ENCODE measurements at places on chromosomes 3 and 15.

DNA sequence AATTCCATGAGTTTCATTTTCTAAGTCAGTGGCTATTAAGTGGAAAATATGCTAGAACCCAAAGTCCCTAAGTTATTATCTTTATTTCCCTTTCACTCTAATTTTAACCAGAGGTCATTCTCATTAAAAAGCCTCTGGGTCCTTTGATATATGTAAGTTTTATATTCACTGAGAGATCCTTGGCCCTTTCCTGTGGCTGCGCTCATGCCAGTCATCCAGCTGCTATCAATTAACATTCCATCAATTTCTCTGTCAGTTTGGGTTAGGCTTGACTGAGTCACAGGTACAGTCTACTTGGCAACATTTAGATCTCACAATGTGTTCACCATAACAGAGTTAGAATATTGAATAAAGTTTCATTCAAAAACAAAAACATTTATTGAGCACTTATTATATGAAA is 58.0 kb upstream of the FBN1 start:
- no peak for DNase-seq

GRCh38 chr3:73674280-73674679 is 49.5 kb upstream of the PDZRN3 start:
- DNase-seq, result no peak

DNA sequence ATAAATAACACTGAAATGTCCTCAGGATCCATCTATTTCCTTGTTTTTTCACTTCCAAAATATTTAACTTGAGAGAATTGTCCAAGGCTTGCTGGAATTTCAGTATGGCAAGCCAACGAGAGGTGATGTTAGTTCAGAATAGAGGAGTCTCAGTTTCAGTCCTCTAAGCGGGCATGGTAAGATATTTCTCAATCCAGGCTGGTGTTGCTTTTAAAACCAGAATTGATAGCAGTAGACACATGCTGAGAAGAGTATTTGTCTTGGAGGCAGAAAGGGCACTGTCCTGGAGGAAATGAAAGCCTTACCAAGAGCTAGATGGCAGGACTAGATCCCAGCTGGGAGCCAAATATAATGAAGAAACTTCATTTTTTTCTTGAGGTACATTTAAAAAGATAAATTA is 23.1 kb downstream of the PHLDB2 start:
- DNase-seq, result no peak

GRCh38 chr3:17955411-17955810 is 213.0 kb upstream of the TBC1D5 start:
- no peak for DNase-seq

GRCh38 chr15:48242015-48242414 is 35.9 kb downstream of the SLC12A1 start:
- peak; percentile 28 for DNase-seq

DNA sequence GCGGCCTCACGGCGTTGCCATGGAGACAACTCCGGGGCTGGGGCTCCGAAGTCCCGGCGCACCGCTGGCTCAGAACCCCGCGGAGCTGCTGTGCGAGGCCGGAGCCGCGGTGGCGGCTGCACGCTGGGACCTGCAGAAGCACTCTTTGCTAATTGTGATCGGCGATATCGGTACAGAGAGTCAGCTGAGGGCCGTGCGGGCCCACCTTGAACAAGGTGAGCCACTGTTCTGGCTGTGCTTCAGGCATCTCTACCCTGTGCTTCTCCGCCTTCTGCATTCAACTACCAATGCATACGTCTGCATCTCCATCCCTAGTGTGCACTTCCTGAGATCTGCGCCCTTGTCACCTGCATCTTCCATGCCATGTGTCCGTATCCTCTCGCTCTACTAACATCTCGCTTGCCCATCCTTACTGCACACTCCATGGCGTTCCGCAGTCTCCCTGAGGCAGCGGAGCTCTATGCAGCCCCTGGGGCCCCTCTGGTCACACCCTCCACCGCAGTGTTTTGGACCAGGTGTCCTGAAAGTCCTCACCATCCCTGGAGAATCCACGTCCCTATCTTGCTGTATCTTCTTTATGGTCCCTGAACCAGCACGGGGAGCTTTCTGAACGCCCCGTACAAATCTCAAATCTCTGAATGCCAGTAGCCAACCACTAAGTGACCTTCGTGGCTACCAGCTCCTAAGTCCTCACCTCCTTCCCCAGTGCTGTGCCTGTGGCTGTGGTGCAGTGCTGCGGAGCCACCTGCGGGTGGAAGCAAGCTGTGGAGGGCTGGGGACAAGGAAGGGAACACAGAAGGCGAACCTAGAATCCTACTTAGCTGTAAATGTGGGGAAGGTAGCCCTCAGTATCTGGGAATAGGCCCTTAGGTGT is 6.2 kb upstream of the MAP1A start:
- DNase-seq, result no peak

DNA sequence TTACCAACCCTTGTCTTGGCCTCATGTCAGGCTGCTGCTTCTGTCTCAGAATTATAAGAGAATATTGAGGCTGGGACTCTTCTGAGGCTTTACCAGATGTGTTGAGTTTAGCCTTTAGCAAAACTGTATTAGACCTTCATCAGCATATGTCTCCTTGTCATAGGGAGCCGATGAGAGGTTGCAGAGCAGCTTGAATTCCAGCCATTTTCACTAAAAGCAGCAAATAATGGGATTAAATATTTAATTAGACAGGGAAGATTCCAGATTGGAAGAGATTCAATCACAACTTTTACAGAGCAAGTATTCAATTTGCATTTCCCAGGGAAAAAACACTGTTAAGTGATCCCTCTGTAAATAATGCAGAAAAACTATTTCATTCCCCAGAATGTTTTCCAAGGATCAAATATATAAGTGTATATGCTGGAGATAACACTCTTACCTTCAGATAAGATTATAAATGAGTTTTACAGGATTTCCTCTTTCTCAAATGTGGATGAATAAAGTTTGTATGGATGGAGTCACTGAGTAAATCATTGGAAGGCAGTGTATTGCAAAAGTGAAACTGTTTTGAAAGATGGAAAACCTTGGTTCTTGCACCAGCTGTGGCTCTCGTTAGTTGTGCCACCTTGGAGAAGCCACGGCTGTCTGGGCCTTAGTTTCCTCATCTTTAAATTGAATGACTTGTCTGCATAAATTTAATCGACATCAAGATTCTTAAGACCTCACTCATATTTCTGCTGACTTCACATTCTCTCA is 466.4 kb upstream of the SGO1 start:
- no peak for DNase-seq

GRCh38 chr3:113532698-113533533 is 561 bp downstream of the SIDT1 start:
- no peak for DNase-seq

DNA sequence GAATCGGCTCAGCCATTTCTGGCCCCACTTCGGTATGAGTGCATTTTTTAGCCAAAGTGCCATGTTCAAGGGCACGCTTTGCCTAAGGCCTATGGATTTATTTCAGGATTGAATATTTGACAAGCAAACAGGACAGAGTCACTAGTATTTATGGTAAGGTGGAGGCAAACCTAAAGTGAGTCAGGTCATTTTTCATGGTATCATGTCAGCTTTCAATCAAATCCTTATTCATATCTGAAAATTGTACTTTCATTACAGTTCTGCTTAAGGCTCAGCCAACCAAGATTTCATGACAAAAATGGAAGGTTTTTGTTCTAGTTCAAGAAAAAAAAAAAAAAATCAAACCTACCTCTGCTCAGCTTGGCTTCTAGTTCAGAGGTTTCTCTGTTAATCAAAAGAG is 30.5 kb upstream of the ICE2 start:
- no peak for DNase-seq

DNA sequence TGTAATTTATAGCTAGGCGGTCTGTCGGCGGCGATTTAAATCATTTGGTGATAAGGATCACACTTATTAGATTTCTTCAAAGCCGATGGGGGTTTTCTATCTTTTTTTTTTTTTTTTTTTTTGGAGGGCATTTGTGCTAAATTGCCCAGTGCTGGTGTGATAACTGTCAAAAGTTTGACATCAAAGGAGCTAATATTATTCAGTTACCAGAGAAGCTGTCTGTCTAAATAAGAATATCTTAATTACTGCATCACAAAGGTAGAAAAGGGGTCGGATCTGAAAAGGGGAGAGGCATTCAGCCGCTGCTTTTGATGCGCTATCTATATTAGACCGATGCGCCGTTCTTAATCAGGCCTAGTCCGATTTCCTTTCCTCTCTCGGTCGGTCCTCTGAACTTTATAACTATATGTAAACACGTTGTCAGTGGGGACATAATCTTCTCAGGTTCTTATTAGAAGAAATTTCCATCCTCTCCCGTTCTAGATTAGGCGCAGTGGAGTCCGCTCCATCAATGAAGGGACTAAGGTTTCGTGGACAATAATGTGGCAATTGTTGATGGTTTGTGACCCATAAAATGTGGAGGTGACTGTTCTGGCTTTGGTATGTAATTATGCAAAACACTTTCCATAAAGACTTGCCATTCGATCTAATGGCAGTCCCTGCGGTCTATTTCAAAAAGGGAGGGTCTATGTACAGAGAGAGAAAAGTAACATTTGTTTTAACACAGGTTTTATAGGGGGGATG is 31.7 kb downstream of the NR2F2 start:
- no peak for DNase-seq

DNA sequence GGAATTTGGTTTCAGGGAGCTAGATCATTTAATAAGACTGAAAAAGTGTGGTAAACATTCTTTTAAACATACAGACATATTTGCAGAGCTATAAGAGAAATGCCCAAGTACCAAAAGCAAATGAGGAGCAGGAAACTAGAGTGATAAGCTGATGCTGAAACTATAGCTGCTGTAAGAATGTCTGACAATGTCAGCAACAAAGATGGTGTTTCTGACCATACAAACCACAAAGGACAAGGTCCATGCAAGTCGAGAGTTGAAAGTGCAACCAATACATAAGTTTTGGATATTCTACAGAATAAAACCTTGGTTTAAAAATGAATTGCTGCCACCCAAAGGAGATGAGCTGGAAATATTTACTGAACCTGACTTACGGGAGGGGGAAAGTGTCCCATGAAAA is 610.2 kb downstream of the TBL1XR1 start:
- no peak for DNase-seq

- peak; percentile 45 for DNase-seq
These were observed 730 bp downstream of the HIGD1A start for GRCh38 chr3:42803414-42804105.

- DNase-seq, result no peak
These were observed 1091.0 kb downstream of the FHIT start for GRCh38 chr3:60160111-60160821.

DNA sequence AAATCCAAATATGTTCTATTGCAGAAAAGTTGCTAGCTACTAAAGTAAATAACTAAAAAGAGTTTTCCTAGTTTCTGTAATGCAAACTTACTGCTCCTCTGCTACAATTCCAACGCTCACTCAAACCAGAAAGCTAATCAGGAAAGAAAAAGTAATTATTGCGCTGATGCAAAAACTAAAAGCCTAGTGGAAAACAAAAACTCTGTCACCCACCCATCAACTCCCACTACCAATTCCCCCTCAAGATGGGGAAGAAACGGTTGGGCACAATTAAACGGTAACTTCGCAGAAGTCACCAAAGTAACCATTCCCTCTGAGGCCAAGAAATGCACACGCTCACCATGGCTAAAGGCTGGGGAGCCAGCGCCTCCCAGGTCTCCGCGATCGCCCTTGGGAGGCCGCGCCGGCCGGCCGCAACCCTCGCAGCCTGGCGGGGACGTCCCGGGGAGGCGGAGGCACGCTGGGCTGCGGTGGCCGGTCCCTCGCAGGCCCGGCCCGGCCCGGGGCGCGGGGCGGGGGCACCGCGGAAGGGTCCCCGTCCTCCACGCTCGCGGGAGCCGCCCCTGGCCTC is 684 bp downstream of the SLTM start:
- no peak for DNase-seq

- DNase-seq, result no peak
These were observed 7.3 kb upstream of the SERPINI2 start for GRCh38 chr3:167481164-167481563.

DNA sequence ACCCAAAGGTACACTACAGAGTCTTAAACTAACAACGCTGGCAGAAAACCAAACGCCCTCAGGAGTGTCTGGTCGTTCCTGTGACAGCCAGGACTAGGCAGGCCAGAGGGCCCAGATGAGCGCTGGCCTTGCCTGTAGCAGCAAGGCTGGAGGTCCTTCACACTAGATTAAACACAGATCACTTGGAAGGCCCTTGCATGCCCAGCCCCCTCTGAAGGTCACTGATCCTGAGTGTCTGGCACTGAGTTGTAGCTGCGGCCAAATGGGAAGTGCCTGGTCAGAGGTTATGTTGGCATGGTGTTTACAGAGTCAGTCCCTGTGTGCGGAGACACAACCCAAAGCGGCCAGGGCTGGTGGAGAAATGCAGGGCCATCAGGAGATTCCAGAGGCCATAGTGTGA is 58.9 kb downstream of the ZNF621 start:
- DNase-seq, result peak; percentile 13

DNA sequence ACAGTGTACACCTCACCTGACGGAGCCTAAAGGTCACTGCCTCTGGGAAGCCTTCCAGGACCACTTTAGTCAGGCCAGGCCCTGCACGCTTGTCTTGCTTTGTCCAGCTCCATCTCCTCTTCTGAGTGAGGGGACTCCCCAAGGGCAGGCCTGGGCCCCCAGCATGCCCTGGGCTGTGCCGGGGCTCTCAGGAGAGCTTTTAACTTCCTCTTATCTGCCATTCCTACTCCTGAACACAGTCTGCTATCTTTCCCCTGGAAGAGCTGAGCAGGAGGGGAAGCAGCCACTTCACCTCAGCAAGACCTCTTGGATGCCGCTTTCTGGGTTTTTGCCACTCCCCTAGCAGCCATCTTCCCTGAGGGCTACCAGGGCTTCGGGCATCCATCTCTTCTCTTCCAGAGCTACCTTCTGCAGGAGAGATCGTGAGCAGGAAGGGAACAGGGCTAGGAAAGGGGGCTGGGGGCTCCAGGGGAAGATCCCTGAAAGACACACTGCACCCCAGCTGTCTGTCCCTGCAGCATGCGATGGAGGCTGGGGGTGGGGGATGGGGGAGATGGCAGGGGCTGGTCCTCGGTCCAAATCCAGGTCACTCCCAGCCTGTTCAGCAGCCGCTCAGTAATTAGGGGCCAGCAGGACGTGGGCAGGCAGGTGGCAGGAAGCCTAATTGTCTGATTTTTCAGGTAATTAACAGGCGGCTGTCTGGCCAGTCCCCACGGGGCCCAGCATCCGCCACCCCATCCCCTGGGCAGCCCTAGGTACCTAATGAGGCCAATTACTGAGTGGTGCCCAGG is 19.9 kb upstream of the RPL29 start:
- no peak for DNase-seq

DNA sequence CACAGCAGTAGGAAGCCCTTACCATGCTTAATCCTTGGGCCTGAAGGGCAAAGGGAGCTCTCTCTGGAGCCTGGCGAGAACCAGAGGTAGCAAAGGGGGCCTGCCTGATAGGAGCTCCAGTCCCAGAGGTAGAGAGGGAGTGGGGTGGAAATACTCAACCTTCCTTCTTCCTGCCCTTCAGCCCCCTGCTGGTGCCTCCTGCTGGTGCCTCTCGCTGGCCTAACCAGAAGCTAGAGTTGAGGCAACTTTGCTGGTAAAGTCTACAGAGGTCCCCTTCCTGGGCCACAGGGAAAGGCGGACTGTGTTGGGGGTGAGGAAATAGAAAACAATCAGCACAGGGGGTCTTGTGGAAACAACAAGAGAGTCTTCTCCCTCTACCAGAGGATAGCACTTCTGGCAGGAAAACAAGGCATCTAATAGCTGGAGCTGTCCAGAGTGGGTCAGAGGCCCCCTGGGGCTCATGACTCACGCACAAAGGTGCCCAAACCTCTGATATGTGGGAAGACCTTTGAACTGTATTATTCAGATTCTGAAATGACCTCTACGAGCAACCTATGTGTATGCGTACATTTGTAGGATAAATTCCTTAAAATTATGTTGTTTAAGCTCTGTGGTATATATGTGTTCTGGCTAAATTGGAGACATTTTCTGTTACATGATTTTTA is 133.9 kb downstream of the LRRC28 start:
- no peak for DNase-seq

- DNase-seq, result no peak
These were observed 348.5 kb downstream of the ERC2 start for GRCh38 chr3:56119575-56120349.
